ENCODE measurements at places on chromosomes 13 and 19.
A peak's percentile ranks its signal among the peaks of the same experiment; 100 is the strongest.

DNA sequence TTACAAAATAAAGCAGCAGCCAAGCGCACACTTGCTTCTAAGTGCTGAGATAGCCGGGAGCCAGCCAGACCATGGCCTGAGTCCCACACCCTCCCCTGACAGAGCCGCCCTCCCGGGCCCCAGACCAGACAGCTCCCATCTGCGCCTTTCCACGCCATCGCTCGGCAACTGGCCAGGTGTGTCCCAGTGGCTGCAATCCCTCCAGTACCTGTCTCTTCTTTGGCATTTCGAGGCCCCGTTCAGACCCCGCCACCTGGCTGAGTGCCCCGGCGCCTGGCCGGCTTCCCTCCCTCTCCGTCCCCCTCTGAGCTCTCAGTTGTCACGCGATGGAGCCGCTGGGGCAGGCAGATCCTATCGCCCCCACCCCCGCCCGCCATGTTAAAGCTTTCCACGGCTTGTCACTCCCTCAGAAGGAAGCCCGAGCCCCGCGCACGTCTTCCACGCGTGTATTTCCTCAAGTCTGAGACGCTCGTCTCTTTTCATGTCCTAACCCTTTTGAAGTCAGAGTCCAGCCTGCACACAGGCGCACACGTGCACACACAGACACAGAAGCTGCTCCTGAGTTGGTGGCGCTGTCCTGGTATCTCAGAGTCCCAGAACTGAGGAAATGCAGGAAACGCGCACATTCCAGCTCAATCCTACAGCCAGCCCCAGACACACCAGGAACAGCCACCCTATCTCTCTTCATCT, 7.9 kb downstream of the MLLT1 start:
- DNase-seq = peak; percentile 20

DNA sequence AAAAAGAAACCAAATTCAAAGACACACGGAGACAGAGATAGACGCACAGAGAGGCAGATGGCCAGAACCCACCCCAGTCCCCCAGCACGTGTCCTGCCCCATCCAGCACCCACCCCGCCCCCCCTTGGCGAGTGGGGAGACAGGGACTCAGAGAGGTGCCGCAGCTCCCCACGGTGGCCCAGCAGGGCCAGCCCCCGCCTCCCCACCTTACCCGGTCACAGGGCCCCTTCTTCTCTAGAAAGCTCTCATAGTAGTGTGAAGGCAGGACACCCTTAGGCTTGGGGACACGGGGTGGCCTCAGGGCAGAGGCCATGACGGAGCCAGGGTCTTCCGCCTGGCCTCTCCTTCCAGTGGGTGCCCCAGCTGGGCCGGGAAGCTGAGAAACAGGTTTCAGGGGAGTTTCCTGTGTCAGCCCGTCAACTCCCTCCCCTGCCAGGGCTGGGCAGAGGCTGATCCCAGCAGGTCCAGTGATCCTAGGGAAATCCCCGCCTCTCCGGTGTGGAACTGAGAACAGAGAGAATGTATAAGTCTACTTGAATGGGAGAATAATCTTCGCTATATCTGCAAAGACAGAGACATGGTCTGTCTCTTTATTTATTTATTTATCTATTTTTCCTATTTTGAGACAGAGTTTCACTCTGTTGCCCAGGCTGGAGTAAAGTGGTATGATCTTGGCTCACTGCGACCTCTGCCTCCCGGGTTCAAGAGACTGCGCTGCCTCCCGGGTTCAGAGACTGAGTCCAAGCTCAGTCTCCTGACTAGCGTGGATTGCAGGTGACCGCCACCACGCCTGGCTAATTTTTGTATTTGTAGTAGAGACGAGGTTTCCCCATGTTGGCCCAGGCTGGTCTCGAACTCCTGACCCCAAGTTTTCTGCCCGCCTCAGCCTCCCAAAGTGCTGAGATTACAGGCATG, at the start of gene STAP2:
STAP2 (minus strand) TSS at position 387 of the 915 bp plus-strand sequence; CDS start at position 313, 74 bp downstream.
- DNase-seq = no peak

DNA sequence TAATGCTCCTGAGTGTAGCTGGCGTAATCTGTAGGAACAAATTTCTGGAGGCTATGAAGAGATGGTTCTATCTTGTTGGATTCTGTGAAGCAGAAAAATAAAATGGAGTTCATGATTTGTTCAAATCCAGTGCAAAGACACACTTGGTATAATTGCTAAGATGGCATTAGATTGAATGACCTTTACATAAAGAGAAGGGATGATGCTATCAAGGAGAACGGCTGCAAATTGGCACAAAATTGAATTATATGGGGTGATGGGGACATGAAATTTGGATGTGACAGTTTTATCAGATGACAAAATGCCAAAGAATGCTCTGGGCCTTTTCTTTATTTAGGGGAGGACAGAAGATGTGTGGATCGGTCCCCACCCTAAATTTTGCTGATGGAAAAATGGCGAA, 4.0 kb downstream of the METTL21C start:
- no peak for DNase-seq

GRCh38 chr13:40578055-40578454, 88.4 kb downstream of the FOXO1 start:
- no peak for DNase-seq

DNA sequence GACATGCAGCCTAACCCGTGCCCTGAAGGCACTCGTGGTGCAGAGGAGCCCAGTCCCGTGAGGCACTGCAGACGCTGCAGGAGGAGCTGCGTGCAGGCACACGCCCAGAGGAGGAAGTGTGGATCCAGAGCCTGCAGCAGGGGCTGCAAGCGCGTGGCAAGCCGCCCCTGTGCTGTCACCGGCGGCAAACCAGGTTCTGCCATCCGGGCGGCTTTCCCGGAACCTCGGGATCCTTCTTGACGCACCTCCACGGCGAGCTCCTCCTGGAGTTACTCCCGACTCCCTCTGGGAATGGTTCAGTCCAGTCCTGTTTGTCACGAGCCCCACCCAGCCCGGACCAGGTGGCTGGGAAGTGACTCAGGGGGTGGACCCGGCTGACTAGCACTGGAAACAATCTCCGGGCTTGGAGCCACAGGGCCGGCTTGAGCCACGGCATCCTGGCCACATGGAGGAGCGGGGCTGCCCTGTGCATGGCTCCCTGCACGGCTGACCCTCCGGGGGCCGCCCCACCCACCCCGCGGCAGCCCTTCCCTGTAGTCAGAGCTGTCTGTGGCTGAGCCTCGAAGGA, 10.2 kb downstream of the DPP9 start:
- no peak for DNase-seq

DNA sequence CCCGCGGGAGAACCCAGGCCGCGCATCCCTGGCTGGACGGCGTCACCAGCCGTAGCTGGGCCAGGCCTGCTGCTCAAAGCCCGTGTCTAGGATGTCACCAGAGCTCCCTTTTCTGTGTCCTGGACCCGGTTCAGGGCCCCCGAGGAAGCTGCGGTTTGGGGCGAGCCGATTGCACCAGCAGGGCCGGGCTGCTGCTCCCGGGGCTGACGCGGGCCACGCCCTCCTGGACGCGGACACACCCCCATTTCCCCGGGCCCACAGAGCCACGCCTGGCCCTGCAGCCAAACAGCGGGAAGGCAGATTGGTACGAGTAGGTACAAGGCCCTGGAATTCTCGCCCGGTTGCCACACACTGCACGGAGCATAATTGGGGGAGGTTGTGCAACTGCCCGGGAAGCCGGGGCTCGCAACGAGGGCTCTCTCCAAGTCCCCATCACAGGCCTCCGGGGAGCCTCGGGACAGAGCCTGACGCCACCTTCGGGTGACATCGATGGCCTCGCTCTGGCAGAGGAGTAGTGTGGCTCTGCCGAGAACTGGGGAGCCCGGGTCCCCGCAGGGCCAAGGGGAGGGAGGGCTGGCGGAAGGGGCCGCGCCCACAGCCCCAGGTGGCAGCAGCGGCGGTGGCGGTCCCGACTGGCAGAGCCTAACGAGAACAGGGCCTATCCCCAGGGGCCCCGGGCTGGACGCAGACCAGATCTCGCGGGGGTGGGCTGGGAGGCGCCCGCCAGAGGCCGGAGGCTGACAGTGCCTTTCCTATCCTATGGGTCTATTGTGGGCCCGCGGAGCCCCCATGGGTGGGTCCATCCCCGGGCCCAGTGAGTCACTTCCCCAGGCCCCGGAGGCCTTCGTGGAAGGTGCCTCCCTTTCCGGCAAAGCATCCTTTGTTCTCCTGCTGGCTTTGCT, 23.5 kb downstream of the KCTD15 start:
- DNase-seq = no peak

All from HEK293T (cell line).